ENCODE measurements at places on chromosomes 1 and 21.

DNA sequence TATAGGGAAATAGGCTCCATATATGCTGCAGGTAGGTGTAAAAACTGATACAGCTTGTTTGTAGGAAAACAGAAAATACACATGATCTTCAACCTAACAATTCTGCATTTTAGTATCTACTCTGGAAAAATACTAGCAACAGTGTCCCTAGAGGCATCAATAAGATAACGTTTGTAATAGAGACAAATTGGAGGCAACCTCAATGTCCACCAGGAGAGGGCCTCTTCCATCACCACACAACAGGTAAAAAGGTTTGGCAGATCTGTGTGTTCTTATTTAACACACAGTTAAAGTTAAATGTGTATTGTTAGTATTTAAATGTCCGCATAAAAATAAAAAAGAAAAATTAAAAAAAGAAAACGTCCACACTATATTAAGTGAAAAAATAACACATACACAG, 5.4 kb downstream of the EIF2D start:
- DNase-seq: peak; percentile 22

DNA sequence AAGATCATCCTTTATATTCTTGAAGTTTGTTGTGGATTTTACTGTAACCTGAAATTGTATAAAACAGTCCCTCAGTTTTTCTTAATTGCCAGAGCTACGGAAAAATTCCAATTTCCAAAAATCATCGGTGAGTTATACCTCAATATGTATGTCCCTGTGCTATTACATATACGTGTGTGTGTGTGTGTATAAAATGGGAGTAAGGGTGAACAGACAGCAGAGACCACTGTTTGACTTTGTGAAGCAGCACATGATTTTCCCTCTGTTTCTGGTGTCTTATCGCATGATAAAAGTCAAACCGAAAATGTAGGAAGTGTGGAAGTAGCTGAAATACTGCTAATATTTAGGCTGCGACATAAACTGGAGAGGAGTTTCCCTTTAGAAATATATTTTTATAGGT, 1.2 kb downstream of the OR2T1 start:
- DNase-seq: peak; percentile 3

DNA sequence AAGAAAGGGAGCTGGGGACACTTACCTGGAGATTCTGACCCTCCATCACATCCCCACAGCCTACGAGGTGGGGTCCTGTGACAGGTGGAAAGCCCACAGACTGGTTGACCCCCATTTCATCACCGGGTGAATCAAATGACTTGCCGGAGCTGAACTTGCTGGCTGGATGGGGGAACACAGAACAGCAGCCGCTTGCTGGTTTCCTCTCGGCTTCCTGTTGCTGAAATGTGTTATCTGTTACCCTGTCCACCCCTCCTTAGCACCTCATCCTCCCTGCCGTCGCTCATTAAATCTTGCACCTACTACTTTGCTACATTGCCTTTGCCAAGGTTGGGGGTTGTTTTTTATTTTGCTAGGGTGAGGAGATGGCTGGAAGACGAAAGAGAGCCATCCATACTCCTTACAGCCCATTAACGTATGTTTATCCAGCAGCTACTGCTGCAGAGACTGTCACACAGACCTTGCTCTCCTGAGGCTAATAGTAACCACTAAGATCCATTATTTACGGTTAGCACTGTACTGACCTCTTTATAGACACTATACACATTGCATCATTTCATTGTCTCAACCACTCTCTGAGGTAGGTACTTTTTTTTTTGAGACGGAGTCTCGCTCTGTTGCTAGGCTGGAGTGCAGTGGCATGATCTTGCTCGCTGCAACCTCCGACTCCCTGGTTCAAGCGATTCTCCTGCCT, 7.0 kb downstream of the PAFAH2 start:
- DNase-seq: no peak

- peak; percentile 25 for DNase-seq
These were observed 110.1 kb downstream of the GRIK1 start for GRCh38 chr21:29829564-29830275.

GRCh38 chr1:92949937-92950817, 11.1 kb downstream of the DIPK1A start:
- peak; percentile 62 for DNase-seq

DNA sequence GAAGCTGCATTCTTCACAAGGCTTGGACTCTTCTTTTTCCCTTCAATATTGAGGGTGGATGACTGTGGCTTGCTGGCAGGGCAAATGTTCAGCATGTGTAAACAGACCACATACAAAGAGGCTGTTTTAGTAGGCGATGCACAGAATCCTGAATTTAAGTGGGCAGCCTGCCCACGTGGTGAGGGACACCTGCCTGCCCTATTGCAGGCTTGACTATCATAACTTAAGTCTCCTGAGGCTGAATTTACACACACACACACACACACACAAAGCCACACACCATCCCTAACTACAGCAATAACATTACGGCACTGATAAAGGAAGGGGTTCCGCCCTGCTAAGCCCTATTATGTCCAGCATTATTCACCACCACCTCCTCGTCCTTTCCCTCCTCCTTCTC, 15.9 kb downstream of the SYT2 start:
- DNase-seq: no peak

GRCh38 chr1:167344615-167345385, 124.1 kb downstream of the POU2F1 start:
- DNase-seq: no peak

- no peak for DNase-seq
These were observed 5.5 kb upstream of the PTP4A2 start for GRCh38 chr1:31943546-31944184.

DNA sequence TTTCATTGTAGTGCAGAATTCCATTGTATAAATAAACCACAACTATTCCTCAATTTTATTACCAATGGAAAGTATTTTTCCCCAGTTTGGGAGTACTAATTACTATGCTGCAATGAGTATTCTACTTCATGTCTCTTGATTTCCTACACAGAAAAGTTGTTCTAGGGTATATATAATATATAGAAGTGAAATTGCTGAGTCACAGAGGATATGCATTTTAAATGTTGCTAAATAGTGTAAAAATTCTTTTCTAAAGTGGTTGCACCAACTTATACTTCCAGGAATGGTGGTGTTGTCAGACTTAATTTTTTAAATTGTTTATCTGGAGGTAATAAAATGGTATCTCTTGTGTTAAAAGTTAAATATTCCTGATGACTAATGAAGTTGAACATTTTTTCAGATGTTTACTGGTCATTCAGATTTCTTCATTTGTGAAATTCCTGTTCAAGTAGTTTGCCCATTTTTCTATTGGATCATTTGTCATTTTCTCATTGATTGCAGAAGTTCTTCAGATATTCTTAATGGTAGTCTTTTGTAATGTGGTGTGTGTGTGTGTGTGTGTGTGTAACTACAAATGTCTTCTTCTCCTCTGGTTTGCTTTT, 19.1 kb upstream of the MYOG start:
- DNase-seq: no peak

GRCh38 chr1:176601348-176601747, 138.4 kb downstream of the PAPPA2 start:
- peak; percentile 97 for DNase-seq

DNA sequence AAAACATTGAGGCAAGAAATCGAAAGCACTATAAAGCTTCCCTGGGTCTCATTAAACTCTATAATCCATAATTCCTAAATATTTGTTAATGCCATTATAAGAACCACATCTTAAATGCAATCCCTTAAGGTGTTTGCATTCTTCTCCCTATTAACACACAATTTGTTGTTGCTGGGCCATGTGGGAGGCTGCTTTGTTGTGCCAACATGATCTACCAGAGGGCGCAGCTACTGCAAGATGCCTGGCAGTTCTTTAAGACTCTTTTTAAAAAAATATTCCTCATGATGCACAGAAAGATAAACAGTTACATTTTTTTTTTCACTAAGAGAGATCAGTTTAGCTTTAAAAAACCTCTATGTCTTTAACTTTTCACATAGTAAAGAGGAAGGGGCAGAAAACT, 39.0 kb upstream of the BCAS2 start:
- DNase-seq: no peak

DNA sequence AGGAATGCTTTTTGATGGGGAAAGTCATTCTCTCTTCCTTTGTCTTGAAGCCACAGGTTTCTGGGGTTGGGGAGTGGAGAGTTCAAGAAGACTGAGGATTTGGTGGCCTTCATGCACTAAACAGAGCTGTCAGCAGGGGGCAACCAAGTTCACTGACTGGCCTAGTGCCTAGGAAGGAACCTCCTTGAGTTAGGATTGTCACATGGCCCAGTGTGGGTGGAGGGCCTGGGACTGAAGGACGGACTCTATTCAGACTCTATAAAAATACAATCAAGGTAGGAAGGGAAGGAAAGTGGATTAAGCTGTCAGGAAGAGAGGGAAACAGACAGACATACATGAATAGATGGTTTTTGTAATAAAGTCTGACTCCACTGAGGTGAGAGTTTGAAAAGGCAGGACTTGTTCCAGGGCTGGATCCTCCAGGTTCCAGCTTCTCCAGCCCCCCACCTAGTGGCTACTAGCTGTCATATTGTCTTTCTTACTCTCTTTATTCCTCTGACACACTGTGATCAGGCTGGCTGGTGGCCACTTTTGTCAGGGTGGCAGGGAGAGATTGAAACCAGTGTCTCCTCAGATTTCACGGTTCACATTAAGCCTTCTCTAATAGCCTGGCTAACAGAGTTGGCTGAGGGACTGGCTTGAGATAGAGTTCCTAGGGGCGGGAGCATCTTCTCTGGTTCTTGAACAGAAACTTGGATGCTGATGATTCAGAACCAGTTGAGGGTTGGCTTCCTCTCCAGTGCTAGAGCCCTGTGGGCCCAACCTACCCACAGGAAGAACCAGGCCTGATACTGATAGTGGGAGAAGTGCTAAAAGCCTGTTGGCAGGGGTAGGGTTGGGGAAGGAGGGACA, 4.1 kb upstream of the SH3BGRL3 start:
- DNase-seq: peak; percentile 99

DNA sequence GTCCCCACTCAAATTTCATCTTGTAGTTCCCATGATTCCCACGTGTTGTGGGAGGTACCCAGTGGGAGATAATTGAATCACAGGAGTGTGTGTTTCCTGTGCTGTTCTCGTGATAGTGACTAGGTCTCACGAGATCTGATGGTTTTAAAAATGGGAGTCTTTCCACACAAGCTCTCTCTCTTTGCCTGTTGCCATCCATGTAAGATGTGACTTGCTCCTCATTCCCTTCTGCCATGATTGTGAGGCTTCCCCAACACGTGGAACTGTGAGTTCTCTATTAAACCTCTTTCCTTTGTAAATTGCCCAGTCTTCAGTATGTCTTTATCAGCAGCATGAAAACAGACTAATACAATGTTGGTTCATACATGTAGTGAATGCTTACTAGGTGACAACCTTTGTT, 163.2 kb upstream of the PALMD start:
- no peak for DNase-seq

GRCh38 chr1:58773406-58773840, 10.4 kb downstream of the JUN start:
- DNase-seq: peak; percentile 88

- no peak for DNase-seq
These were observed 661.6 kb upstream of the PKN2 start for GRCh38 chr1:88022516-88022915.
